ENCODE measurements at places on chromosomes 1 and 21.

DNA sequence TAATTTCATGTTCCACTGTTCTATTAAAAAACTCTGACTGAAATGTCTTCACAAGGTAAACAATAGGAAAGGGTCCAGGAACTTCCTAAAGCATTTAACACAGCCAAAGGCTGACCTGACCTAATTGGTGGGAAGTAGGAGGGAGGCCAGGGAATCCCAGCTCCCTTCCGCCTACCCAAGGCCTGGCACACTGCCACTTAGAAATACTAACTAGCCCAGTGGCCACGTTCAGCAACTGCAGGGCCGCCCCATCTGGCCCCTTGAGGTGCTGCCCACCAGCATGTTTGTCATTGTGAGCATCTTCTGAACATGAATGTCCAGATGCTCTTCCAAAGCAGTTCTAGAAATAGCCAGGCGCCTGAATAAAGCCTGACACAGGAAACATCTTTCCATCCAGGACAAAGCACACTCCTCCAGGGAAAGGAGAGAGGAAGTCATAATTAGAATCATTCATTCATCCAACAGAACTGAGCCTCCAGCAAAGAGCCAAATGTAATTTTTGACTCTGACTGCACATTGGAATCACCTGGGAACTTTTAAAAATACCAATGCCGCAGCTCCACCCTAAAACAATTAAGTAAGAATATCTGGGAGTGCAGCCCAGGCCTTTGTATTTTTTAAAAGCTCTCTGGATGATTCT is 44.6 kb upstream of the BCL9 start:
- peak; percentile 36 for DNase-seq

DNA sequence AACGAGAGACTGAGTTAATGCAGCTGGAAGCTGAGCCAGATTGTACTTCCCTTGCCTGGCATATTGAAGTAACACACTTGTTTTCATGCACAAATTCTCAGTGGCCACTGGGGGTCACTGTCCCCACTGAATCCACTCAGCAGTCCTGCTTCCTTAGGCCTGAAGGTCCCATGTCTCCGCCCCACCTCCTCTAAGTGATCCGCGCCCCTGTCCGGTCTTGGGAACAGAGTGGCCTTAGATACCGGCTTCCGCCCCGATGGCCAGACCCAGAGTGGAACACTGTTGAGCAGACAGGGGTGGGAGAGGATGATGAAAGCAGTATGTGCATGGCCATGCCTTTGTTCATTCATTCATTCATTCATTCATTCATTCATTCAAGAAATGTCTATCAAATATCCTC is 34.8 kb downstream of the CHAF1B start:
- peak; percentile 85 for DNase-seq

DNA sequence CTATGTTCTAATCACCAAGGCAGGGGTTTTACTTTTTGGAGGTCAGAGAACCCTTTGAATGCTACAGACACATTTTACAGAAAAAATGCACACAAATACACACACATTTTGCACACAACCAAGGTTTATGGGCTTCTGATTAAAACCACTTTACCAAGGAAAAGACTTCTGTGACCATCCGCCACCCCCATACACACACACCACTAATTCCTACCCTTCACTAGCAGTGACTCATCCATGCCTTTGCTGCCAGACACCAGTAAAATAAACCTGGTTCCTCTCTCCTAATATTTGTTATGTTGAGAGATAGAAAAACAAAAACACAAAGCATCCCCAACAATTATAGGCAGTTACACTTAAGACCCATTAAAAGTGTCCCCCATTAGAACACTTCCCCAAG is 12.9 kb downstream of the PIGM start:
- peak; percentile 56 for DNase-seq

- peak; percentile 28 for DNase-seq
Observed at GRCh38 chr1:69523032-69523431, 44.7 kb upstream of the LRRC7 start.

DNA sequence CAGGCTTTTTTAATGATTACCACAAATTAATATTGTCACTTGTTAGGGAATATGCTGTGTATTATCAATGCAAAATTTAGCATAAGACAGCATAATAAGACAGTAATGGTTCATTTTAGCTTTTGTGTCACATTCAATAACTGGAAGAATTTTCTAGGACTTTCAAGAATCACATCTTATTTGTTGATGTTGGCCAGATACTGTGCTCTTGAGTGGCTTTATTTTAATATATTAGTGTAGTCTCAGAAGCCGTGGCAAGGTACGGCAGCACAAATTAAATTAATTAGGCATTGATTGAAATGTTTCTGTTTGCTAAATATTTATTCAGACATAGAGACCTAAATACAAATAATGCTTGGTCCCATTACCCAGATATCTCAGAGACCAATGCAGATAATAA is 10.4 kb downstream of the IFI44L start:
- no peak for DNase-seq

DNA sequence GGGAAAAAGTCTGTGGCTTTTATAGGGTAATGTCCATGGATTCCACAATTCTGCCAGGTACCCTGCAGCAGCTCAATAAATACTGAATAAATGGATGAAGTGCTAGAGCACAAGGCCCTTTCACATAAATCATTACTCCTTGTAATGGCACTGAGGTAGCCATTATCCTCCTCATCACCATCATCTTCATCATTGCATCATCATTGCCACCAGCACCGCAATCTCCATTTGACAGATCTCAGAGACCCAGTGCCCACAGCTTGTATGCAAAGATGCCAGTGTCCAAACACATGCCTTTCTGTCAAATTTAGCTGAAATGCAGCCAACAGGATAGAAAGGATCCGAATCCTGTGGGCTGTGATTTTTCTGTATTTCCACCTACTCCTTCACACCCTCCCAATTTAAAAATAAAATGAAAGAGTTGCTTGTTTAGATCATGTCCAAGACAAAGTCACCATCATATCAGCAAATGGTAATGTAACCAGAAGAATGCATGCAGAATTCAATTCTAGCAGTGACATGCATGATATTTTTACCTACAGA is 17.4 kb downstream of the DAB1 start:
- DNase-seq: no peak

GRCh38 chr1:65896721-65897120 is 104.0 kb downstream of the PDE4B start:
- DNase-seq: peak; percentile 21

DNA sequence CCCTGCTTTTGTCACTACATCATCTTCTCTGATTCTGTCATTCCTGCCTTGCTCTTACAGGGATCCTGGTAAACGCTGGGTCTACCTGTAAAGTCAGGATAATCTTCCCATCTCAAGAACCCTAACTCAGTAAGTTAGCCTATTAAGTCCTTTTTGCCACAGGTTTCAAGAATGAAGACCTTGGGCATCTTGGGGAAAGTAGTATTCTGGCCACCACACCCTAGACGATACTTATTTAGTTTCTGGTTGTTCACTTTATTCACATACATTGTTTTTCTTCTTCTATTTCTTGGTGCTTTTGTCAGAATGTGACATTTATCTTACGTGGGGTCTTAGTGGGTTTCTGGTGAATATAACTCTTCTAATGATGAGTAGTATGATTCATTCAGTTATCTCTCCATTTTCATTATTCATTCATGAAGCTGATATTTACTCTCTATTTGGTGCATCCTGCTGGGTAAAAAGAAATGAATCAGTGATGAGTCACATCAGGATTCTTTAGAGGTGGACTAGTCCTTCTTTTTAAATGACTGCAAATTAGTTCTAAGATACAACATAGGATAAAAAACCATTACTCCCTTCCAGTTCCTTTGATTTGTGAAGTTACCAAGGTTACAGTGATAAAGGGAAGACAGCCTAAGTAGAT is 514.4 kb upstream of the B3GALT2 start:
- DNase-seq: peak; percentile 51

DNA sequence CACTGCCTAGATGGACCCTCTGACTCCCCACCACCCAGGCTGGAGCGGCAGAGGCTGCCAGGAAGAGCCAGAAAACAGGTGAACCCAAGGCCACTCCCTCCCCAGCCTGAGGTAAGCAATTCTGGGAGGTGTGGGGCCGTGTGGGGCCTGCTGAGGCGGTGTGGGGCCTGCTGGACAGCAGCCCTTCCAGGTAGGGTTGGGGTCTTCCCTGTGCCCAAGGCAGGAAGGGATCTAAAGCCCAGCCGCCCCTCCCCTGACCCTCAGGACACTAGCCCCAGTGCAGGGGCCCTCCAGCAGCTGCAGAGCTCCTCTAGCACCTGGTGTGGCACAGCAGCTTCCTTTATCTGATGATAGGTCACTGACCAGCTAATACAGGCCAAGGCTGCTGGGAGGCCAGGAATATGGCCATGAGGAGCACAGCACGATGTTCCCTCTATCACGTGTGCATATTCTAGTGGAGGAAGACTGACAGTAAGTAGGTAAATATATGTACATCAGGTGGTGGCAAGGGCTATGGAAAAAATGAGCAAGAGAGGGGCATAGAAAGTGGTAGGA is 86.9 kb downstream of the IER5 start:
- no peak for DNase-seq

DNA sequence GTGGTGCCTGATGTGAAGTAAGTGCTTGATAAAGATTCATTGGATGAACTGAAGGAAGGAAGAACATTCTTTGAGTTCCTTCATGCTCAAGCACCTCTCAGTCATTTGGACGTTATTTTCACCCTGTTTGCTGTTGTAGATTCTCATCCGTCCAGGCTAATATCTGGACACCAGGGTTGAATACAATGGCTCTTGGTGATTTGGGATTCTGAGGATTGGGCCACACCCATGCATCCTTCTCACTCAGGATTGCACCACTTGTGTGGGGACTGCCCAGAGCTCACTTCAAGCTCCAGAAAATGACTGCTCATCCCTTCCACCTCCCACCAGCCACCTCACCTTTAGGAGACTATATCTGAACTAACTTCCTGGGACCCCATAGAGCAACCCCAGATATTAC is 117.1 kb upstream of the IPO9 start:
- no peak for DNase-seq

DNA sequence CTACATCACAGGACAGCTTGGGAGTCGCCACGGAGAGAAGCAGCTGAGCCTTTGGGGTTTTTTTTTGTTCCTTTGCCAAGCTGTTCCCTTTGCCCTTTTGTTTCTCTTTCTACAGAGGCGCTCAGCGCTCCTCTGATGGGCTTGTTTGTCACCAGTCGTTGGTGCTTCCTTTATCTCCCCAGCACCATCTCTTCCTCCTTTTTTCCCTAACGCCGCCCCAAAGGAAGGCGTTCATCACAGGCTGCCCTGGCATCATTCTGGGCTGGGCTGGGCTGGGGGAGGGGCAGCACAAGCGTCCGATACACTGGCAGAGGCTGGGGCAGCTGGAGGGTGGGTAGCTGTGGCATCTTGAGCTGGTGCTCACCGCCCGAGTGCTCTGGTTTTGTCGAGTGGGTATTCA is 10.5 kb downstream of the IGSF21 start:
- DNase-seq: no peak

- DNase-seq: no peak
Observed at GRCh38 chr1:19096036-19096833, 113.8 kb downstream of the UBR4 start.

- DNase-seq: no peak
Observed at GRCh38 chr1:114099268-114099667, 54.4 kb downstream of the SYT6 start.

DNA sequence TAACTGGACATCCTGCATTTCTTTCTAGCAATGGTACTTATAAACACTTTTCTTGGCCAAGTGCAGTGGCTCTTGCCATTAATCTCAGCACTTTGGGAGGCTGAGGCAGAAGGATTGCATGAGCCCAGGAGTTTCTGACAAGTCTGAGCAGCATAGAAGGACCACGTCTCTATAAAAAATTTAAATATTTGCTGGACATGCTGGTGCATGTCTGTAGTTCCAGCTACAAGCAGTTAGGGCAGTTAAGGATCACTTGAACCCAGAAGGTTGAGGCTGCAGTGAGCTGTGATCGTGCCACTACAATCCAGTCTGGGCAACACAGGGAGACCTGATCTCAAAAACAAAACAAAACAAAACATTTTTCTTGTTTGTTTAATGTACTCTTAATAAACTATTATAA is 434.0 kb downstream of the PLA2G4A start:
- DNase-seq: no peak

DNA sequence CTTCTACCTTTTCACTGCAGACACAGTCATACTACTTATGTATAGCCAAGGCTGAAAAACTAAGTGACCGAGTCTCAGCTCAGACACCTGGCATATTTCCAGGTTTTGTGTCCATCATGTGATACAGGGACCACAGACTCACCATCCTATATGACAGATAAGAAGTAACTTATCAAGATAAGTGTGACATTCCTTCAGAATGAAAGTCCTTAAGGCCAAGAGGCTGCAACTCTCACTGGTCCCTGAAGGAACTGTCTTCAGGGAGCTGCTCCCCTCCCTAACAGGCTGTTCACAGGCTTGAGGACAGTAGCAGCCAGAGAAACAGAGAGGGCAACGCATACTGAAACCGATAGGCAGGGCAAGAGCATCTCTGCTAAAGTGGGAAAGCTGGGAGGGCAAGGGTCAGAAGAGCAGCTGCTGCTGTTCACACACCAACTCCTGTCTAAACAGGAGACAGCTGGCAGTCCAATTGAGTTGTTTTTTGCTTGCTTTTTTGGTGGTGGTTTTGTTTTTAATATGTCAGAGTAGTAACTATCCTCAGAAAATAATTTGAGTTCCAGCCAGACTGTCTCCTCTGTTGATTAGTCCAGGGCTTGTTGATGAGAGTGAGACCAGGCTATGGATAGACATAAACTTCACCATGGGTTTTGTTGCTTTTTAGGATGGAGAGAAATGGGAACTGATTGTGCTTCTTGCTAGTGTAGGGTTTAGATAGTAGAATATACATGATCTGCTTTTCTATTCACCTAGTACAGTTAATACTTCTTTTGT is 67.7 kb downstream of the MACF1 start:
- DNase-seq: peak; percentile 26

DNA sequence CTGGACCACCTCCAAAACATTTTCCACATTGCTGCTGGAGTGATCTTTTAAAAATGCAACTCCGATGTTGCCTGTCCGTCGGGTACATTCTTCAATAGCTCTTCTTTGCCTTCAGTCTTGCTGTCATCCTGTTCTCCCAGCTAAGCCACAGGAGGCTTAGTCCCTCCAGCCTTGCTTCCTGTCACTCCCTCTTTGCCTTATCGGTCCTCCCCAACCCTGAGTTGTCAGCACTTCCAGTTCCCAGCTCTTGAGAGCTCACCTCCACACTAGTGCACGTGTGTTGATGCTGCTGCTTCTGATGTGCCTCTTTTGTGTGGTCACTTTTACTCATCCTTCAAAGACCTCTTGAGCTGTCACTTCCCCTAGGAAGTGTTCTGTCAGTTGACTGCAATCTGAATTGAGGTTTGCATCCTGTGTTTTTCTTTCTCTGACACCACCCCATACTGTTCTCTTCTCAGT is 15.3 kb downstream of the UCK2 start:
- peak; percentile 28 for DNase-seq

DNA sequence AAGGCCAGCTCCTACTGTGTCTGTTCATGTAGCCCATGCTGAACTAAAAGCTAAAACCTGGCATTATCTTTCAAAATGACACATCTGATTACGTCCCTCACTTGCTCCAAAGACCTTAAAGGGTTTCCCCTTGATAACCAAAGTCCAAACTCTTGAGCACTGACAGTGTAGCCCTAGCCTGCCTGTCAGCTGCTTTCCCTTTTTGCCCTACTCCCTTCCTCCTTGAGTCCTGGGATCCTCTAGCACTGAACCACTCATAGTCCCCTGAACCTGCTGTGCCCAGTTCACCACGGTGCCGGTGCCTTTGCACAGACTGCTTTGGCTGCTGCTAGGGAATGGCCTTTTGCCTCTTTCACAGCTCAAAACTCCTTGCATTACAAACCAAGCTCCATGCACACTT is 67.5 kb downstream of the PLXNA2 start:
- DNase-seq: no peak
